ENCODE measurements at places on chromosomes 11 and 22. TPM values are rescaled to one million over a fixed set of nuclear protein-coding genes. Genes with fewer than 3 reads are reported as not detected.

The CFL1 gene
- 3,139 TPM for total RNA-seq

DNA sequence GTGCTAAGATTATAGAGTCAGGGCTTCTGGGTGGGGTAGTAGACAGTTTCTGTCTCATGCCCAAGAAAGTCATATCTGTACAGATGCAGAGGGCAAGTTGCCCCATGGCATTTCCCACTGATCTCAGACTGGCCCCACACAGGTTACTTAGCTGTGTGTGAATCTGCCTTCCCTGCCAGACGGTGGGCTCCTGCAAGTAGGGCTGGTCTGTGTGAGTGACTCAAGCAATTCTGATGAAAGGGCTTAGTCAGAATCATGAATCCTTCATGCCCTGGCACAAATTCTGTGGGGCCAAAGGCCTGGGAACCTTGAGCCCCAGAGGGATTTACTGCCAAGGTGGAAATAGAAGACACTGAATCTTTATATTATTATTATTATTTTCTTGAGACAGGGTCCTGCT, 30.4 kb downstream of the USH1C start:
- H3K36me3 ChIP-seq: no peaks in the 10 kb centered on the region
- no peaks in the 10 kb centered on the region for H3K4me1 ChIP-seq
- H3K27ac ChIP-seq: no peak overlapping the region
- H3K27me3 ChIP-seq: peaks cover 53% of the 10 kb centered on the region
- no peak overlapping the region for H3K4me3 ChIP-seq
- no peak for DNase-seq

The CARD16 gene
- not detected for total RNA-seq

GRCh38 chr11:78499971-78500370, 74.7 kb downstream of the NARS2 start:
- no peaks in the 10 kb centered on the region for H3K27me3 ChIP-seq
- no peak overlapping the region for H3K27ac ChIP-seq
- H3K4me1 ChIP-seq: no peaks in the 10 kb centered on the region

DNA sequence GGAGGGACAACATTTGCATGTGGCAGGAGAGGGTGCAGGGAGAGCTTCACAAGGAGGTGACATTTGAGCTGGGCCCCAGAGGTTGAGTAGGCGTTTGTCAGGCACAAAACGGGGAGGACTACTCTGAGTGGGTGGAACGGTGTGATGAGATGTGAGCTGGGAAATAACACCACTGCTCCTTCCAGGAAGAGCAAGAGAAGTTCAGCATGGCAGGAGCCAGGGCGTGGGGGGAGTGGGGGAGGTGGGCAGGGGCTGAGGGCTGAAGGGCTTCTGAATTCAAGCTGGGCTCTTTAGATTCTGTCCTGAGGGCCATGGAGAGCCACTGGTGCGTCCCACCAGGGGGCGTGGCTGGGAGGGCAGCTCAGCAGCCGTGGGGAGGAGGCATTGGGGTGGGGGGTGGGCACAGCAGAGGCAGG, 54.2 kb downstream of the OTOG start:
- H3K36me3 ChIP-seq: no peaks in the 10 kb centered on the region
- no peak overlapping the region for H3K27ac ChIP-seq
- H3K27me3 ChIP-seq: no peaks in the 10 kb centered on the region

Measured in PC-3 (cell line).